ENCODE measurements at places on chromosomes 2 and 18.

DNA sequence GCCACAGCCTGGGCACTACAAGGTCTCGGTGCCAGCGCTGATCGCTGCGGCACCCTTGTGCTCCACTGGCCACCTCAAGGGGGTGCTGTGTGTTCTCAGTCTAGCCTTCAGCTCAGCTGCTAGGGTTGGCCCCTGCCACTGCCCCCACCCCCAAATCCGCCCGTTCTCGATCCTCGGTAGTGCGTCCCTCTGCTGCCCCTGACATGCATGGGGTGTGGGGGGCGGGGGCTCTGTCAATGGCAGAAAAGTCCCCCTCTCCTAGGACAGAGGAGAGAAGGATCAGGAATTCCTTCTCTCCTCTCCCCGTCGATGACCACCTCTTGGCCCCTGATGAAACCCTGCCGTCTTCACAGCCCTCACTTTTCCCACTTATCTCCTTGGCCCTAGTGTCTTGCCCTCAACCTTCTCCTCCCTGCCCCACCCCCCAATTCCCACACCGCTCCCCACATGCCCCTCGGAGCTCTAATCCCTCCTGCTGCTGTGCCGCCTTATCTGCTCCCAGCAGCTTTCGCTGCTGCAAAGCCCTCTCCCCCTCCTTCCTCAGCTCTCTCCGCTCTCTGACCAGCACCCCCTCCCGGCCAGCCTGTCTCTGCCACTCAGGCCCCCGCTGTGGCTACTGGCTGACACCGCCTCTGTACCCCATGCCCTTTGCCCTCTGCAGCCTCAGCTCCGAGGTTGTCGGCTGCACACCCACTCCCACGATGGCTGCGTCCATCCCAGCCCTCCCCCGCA, 4.3 kb upstream of the ASIC4 start:
- DNase-seq, result no peak

DNA sequence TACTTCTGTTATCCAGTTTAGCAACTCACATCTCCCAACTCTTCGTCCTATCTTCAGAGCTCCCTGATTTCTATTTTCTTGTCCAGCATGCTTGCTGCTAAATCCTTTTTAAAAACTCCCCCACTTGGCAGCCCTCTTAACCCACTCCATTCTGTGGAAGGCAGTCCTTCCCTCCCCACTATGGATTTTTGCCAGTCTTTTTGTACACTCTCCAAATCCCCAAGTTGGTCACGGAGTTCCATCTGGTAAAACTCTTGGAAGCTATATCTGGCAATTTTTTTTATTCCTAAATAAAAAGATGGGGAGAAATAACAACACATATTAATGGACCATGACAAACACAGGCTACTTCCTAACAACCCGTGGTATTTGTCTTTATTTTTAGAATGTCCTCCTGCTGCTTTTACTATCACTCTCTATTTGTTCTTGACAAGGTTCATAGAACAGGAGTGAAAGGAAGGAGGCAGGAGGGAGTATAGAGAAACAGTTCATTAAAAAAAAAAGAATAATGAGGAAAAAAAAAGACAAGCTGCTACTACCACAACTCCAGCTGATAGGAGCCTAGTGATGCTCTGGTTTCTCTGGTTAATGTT, 120.0 kb upstream of the THSD7B start:
- no peak for DNase-seq

DNA sequence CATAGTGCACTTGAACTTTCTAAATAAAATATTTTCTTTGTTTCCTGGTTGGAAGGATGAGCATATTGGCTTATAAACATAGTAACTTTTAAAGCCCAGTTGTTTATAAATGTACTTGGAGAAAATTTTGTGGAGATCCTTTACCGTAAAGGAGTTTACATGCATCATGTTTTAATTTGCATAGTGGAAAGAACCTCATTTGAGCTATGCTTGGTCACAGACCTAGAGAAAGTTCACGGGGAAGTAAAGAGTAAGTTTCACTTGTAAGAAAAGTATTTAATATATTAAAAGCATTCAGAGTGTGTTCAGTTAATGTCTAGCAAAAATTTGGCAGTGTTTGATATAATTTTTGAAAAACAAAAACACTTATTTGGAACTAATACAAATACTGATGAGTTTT, 45.3 kb downstream of the PIKFYVE start:
- DNase-seq, result no peak

GRCh38 chr2:74822771-74823566, 11.0 kb upstream of the HK2 start:
- no peak for DNase-seq

DNA sequence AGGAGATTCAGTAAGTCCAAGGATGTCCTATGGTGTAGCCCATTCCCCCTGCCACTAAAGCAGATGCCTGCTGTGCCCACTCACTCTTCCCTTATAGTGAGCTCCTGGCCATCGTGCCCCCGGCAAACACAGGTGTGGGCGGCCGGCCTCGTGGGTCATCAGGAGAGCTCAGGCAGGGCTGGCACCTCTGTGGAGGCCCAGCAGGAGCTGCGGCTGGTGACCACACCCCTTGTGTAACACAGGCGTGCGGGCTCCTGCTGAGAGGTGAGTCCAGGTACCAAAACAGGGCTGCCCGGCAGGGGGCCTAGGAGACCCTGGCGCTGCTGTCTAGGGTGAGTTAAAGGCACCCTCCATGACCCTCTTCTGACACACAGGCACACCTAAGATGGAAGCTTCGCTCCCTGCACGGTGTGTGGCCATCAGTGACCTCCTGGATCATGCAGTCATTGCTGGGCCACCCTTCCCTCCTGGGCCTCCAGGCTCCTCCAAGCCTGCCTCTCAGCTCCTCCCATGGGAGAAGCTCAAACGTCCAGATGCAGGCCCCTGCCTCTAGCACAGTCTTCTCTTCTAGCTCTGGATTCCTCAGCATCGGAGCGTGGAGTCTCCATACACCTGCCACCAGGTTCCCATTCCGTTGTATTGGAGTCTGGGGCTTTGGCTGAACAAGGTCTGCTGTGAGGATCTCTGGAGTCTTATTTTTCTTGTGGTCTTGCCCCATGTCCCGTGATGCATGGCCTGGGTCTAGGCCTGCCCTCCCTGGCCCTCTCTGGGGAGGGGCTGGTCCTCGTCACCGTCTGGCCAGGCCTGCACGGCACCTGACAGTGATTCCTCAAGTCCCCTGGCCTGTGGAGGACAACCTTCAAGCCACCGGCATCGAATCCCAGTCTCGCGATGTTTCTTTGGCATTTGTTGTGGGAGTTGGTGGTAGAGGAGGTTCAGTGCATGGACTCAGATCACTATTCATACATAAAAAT, 246.9 kb downstream of the ACKR3 start:
- no peak for DNase-seq

GRCh38 chr2:48933828-48934497, 178.4 kb upstream of the LHCGR start:
- DNase-seq, result no peak

- DNase-seq, result no peak
These were observed 12.7 kb upstream of the DUSP2 start for GRCh38 chr2:96157649-96158553.

DNA sequence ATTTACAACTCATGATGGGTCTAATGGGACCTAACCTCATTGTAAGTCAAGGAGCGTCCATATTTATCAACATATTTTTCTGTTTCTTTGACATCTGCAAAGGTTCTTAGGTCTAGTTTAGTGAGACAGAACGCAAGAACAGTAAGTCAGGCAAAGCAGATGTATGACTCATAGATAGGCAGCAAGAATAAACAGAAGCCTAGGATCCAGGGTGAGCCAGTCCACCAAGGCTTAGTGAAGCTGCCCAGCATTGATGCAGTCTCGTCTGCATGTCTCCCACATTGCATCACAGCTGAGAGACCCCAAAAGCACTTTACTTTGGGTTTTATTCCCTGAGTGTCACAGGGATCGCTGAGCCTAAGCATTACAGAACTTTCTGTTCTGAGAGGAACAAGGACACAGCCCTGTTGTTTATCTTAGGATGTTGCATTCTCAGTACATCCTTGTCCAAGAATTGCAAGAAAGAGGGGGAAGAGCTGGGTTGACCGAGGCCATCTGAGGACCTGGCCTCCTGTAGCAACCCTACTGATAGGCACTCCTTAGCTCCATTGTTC, 29.6 kb upstream of the TMEM177 start:
- no peak for DNase-seq

GRCh38 chr18:75691483-75691882, 264.0 kb upstream of the SMIM21 start:
- DNase-seq, result no peak

DNA sequence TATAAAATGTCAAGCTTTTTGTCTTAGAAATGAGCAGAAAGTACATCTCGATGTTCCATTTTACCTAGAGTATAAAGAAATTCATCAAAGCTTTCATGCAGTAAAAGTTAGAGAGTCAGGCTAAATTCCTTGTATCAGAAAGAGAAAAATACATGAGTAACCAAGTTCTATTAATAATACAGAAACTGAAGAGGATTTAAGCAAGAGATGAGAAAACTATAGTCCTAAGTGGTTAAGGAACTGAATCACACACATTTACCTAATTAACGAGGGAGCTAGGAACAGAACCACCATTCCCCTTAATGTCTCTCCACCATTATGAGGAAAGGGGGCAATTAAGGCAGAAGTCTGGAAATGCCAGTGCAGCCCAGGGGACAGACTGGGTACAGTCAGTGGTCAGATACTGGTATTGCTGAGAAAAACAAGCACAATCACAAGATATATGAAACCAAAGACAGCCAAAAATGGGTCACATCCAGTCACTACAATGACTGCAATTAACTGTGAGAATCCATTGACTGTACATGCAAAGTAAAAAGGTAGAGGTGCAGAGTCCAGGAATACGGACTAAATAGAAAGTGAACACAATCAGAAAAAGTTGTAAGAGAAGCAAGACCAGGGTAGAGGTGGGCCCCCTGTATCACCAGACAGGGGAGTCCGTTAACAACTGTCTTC, 23.9 kb downstream of the MAP4K3 start:
- DNase-seq, result no peak

DNA sequence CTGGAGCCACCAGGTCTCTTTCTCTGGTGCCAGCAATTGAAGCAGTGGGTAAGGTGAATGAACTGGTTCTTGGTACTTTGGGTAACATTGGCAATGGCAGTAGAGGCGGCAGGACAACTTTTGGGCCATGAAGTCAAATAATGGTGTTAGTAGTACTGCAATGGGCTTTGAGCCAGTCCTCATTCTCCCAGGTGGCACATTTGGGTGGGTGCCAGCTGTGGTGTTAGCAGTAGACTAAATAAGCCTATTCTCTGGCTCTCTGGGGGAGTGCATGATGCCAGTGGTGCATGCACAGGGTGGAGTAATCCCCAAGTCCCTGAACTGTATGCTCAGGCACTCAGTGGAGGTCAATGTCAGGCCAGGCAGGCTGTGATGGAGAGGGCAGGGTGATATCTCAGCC, 120.2 kb upstream of the LRRTM4 start:
- no peak for DNase-seq

GRCh38 chr2:234289834-234290590, 206.9 kb downstream of the ARL4C start:
- no peak for DNase-seq

GRCh38 chr18:79616651-79617510, 62.7 kb upstream of the CTDP1 start:
- DNase-seq, result no peak

DNA sequence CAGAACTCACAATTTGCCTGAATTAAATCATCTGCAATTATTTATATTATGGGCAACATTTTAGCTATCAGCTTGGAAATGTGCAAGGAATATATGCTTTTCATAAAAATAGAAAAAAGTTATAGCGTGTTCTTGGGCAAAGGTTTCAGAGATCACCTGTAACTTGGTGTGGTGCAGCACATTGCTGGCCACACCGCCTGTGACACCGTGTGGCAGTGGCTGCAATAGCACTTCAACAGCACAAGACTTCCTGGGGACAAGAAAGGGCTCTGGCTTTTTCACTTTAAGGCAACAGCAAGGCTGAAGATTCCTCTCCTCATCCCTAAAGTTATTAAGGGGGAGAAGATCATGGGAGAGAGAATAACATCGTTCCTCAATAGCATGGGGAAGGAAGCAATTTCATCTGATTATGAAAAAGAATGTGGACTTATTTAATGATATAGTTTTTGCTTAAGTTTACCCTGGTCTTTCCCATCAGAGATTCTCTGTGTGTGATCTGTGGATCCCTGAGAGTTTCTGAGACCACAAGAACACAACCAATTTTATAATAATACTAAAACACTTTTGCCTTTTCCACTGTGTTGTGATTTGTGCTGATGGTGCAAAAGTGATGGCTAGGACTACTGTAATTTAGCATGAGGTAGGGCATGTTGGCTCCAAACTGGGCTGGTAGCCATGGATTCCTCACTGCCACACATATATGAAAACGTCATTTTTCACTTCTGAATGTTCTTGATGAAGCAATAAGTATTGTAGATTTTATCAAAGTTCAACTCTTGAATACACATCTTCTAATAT, 15.0 kb upstream of the SERPINB3 start:
- DNase-seq, result peak; percentile 16

GRCh38 chr2:134272806-134273205, 18.9 kb downstream of the MGAT5 start:
- DNase-seq, result no peak

DNA sequence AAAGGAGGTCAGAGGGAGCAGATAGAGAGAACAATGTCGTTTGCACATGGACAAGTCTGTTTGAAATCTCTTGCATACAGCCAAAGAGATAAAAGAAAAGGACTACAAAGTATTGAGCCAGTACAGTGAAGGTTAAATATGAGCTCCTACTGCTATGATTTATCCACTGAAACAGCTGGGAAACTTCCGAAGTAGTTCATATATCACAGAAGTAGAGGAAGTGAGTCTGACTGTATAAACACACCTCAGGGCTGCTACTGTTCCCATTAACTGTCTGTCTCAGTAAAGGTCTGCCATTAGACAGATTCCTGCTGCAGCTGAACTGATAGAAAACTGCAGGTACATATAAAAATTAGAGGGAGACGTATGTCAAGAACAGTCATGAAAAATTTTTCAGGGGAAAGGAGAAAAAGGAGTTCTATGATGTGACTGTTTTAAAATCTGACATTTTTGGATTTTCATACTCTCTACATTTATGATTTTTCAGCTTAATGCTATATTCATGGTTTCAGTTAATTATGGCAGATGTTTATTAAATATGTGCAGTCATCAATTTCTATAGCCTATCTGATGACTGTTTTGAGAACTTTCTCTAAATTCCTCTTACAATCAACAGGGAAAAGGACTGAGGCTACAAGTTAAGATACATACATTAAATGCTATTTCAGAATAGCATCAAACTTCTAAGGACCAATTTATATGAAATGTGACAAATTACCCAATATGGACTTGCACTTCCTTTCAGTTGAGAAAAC, 364.7 kb downstream of the ERBB4 start:
- no peak for DNase-seq

GRCh38 chr2:132415915-132416722, 486 bp upstream of the GPR39 start:
- peak; percentile 62 for DNase-seq

- DNase-seq, result no peak
These were observed 51.4 kb downstream of the EMILIN2 start for GRCh38 chr18:2898186-2898640.

DNA sequence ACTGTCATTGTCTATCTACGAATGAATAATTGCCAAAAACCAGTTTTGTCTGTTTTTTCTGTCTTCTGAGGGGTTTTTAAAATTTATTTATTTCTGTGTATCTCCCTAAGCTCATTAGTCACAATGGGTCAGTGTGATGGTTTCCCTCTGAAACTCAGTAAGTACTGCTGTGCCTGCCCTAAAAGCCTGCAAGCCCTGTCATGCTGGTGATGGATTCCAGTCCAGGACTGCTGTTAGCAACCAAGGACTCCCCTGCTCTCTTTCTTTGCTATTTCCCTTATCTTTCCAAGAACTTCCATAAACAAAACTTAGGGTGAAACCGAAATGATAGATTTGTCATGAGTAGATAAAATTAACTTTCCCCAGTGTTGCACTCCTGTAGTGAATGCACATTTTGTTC, 11.8 kb upstream of the DSG2 start:
- DNase-seq, result no peak

GRCh38 chr2:224666951-224667553, 49.1 kb downstream of the CCDC195 start:
- DNase-seq, result no peak
